ENCODE measurements at places on chromosomes 12 and 14.

DNA sequence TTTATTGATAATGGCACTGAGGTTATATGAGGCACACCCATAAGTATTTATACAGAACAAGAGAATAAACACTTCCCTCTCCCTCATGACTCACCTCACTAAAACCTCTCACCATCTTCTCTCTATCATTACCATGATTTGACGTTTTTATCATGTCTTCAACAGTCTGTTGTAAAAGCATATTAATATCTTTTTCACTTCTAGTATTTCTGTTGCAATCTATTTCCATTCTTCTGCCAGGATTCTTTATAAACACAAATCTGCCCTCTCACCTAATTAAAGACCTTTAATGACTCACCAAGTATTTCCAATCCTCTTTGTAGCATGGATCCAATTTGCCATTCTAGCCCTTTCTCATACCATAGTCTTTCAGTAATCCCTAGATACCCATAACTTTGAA lies 527.7 kb downstream of the SLC16A7 start:
- no peak for DNase-seq

- DNase-seq = peak; percentile 68
Measured at GRCh38 chr12:2877047-2877952, at the start of the genes FOXM1 and RHNO1. Gene FOXM1, minus strand, starts transcription at chr12:2877174. Its CDS starts 2,696 bp downstream, at chr12:2874478. Gene RHNO1, plus strand, starts transcription at chr12:2877223. Its CDS starts 8,144 bp downstream, at chr12:2885367.

GRCh38 chr12:47394070-47394469 lies 311.8 kb downstream of the RPAP3 start:
- no peak for DNase-seq

DNA sequence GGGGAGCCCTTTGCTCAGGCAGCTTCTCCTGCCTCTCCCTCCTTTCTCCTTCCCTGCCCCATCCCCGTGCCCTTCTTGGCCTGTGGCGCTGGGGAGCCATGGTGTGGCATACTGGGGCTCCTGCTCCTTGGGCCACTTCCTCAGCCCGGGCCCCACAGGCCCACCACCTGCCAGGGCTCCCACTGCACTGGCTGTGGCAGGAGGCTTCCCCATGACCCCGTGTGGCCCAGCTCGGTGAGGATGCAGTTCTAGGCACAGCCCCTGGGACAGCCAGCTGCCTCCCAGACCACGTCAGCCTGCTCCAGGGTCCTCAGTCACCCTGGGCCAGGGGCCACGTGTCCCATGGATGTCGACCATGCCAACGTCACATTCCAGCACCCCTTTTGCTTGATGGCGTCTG lies 13.0 kb upstream of the AMN start:
- DNase-seq = no peak

DNA sequence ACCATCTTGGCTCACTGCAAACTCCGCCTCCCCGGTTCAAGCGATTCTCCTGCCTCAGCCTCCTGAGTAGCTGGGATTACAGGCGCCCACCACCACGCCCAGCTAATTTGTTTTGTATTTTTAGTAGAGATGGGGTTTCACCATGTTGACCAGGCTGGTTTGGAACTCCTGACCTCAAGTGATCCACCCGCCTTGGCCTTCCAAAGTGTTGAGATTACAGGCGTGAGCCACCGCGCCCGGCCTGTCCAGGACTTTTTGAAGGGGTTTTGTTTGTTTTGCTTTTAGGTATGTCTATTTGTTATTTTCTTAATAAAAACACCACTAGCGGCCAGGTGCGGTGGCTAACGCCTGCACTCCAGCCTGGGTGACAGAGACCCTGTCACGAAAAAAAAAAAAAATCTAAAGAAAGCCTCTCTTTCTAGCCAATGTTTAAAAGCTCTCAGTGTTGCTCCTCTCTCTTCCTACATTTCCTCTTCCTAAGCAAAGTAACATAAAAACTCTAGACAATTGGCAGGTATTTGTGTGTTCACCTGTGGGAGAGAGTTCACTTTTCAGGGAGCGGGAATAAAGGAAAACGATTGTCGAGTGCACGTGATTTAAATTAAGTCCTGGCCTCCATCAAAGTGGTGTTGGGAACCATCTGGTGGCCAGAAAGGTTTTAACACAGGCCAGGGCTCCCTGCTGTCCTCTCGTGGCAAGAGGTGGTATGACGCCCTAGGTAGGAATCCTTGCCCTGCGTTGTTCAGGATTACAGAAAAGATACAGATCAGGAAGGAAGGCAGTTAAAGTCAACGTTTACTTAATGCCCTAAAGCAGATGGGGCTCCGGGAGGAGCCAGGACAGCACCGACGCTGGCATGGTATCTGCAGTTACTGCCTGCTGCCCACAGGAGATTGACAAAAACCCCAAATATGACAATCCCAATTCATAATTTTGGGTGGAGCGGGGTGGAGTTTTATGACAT lies 36.2 kb upstream of the ATP23 start:
- DNase-seq = peak; percentile 65

GRCh38 chr12:69003991-69004390 lies 71.0 kb upstream of the CPM start:
- DNase-seq = no peak

DNA sequence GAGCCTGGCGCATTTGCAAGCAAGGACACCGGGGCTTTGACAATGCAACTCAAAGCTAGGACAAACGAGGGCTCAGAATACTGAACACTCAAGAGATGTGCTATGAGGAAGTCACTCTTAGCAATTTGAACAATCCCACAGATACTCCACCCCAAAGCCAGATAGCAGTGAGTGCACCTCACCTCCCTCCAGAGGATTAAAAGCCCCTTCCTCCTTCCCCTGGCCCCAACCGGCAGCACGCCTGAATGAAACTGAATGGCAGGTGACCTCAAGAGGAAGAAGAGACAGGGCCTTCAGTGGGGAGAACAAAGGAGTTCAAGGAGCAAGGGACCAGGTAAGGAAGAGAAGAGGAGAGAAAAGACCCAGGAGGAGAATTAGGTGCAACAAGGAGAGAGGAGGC lies 1.9 kb upstream of the KRT78 start:
- no peak for DNase-seq

DNA sequence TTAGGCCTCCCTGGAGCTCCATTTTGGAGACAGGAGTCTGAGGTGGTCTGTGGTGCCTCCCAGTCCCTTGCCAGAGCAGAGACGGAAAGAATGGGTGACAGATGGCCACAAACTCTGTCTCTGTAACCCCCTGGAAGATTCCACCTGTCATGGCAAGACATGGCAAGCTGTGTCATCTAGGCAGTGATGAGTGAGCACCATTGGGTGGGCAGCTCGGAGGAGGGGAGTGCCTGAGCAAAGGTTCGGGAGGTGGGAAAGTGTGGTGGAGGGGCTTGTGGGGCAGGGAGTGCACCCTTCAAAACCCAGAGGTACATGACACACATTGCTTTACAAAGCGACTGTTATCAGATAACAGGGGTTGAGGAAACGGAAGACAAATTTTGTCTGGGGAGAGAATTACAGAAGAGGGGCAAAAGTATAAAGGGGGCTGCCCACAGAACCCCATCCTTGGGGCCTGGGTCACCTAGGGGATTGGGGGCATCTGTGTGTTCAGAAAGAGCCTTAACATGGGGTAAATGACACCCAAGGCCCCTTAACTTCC lies 3.5 kb downstream of the RIN3 start:
- no peak for DNase-seq

- peak; percentile 63 for DNase-seq
Measured at GRCh38 chr14:35332517-35333263, 40.5 kb downstream of the PSMA6 start.

- DNase-seq = no peak
Measured at GRCh38 chr12:73277971-73278370, 1005.8 kb downstream of the TRHDE start.

GRCh38 chr12:54853933-54854538 lies at the start of gene MUCL1:
Gene MUCL1, plus strand, starts transcription at chr12:54854516. Its CDS starts 67 bp downstream, at chr12:54854583.
- peak; percentile 71 for DNase-seq
